ENCODE measurements at places on chromosomes 7 and 10.
A peak's percentile ranks its signal among the peaks of the same experiment; 100 is the strongest.

GRCh38 chr7:148556892-148557291 lies 33.7 kb upstream of the C7orf33 start:
- DNase-seq, result no peak

DNA sequence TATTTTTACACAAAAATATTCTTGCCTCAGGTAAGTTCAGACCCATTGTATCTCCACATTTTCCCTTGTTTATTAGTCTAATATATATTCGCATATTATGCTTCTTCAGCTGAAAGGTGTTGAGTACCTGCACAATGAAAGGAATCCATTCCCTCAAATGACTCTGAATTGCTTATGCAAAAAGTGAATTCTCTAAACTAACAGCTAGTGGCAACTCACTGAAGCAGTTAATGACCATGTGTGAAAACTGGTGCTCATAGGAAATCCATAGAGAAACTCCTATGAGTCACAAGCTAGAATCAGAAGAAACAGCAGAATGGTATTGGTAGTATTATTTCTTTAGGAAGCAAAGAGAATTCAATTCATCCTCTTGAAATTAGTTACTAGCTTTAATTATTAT lies 33.5 kb upstream of the RNF148 start:
- DNase-seq, result no peak

- DNase-seq, result no peak
Measured at GRCh38 chr7:151517601-151518104, 2.0 kb downstream of the RHEB start.

DNA sequence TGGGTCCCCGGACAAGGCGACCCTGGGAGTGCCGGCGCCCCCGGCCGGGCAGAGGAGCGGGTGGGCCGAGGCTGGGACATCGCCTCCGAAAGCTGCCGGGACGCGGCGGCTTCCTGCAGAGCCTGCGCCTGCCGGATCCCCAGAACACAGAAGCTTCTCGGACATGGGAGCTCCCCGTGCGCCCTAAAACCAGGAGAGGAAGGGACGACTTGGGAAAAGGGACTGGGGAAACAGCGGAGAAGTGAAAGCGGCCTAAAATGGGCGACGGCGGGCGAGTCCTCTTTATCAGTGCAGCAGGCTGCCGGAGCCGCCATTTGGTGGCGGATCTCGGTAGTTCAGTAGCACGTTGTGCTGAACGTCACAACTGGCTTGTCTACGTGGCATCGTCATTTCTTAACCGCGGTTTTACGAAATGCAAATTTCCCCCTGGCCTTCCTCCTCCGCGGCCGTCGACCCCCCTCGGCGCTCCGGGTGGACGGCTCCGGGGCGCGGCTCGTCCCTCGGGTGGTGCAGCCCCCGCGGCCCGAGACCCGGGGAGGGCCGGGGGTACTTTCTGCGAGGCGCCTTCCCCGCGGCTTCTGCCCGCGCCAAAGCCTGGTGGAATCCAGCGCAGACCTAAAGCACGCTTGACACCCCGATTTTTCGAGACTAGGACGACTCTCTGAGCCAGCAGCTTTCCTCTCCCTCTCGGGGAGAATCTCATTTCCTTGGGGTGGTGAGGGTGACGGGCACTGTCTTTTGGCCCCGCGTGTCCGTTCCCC lies 9.9 kb upstream of the SPAG6 start:
- DNase-seq, result peak; percentile 71

- DNase-seq, result no peak
Measured at GRCh38 chr7:139574618-139575337, 51.3 kb downstream of the CLEC2L start.

DNA sequence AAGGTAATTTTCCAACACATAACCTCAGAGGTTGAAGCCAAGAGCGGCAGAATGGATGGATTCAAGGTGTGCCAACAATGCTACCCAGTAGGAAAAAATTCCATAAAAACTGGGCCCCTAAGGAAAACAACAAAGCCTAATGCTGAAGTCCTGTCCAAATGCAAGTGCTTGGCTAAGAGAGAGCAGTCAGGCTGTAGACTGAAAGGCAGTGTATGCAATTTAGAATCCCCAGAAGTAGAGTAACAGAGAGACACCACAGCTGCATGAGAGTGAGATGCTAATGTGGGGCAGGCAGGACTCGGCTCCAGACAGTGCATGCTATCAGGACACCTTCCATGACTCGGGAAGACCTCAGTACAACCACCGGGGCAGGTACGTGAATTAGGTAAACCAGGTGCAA lies 124.5 kb downstream of the ZFAND4 start:
- DNase-seq, result no peak

- DNase-seq, result no peak
Measured at GRCh38 chr10:62584731-62585130, 210.6 kb downstream of the ZNF365 start.

- DNase-seq, result no peak
Measured at GRCh38 chr10:18557960-18558359, 93.4 kb downstream of the NSUN6 start.

DNA sequence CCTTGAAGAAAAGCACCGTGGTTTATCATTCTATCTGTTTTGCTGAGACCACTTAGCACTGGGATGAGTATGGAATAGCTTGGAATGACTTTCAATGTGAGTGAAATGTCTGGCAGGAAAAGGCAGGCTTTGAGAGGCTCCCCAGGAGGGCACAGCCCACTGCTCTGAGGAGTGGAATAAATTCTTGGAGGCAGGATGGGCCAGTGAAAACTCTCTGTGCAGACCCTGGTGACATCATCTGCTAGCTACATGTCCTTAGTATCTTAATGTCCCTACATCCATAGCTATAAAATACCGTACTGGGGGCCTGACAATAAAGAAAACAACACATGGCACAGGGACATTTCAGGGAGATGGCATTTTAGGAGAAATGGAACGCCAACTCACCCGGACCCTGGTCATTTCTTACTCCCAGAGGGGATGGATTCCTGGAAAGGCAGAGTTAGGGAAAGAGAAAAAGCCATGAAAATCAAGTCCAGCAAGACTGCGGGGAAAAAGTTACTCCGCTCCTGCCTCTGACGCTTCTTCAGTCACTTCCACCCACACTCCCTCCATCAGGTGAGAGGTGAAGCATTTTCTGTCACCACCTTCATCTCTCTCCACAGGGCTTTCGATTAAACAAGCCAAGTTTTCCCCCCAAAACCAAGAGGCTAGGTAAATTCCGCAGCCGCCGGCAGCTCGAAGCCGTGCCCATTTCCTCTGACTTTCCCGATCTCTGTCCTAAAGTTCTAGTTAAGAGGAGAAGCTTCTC lies 991 bp downstream of the ZNF239 start:
- no peak for DNase-seq

- DNase-seq, result peak; percentile 59
Measured at GRCh38 chr10:10911471-10911921, 106.2 kb upstream of the CELF2 start.

- DNase-seq, result no peak
Measured at GRCh38 chr10:101668566-101668965, 26.4 kb downstream of the FBXW4 start.

GRCh38 chr10:102196893-102197292 lies 29.2 kb upstream of the ELOVL3 start:
- no peak for DNase-seq

GRCh38 chr10:71790749-71791440 lies 17.6 kb upstream of the VSIR start:
- no peak for DNase-seq

DNA sequence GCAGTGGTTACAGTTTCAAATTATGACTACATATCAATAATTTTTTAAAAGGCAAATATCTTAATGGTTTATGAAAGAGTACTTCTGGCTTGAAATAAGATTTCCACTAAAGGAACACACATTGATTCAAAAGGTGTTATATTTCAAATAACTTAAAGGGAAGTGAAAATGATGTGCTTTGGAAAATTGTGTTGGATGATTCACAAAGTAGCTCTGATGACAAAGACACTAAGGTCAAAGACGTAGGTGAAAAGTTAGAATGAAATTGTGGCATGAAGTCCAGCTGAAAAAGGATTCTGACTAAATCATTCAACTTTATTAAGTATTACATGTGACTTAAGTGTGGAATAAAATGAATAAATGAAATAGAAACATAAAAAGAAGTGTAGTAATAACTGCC lies 20.8 kb upstream of the OR2A5 start:
- no peak for DNase-seq

GRCh38 chr10:131207584-131208532 lies 103.7 kb downstream of the TCERG1L start:
- DNase-seq, result peak; percentile 17

- no peak for DNase-seq
Measured at GRCh38 chr7:94294471-94295131, 100.1 kb upstream of the COL1A2 start.

DNA sequence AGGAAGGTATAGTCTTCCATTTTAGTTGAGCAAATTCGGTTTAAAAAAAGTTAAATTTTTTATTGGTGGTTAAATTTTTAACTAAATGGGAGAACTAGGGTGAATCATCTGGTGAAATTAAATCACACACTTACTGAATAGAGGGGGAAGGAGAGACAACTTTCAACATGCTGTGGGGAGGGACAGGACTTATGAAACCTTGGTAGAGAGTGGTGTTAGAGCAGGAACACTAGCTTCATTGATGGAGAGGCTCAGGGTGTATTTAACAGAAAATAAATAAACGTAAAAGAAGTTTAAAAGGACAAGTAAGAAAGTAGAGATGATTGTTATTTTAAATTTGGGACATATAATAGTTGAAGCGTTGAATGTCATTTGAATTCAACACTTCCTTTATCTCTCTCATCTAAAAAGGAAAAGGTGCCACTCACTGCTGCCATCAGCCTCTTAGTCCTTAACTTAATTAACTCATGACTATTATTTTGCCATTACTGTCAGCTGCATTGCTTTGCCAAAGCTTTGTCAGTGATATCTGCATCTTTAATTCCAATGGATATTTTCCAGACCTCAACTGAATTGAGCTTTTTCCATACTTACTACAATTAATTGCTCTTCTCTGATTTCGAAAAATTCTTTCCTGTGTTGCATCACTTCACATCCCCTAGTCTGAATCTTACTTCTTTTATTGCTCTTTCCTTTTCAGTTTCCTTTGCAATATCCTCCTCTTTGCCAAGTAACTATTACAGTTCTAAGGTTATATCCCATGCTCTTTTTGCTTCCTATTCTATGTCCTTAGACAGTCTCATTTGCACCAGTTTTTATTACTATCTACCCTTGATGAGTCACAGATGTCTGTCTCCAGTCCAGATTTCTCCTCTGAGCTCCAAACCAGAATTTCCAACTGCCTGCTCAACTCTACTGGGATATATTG lies 71.7 kb downstream of the GNAT3 start:
- DNase-seq, result no peak

DNA sequence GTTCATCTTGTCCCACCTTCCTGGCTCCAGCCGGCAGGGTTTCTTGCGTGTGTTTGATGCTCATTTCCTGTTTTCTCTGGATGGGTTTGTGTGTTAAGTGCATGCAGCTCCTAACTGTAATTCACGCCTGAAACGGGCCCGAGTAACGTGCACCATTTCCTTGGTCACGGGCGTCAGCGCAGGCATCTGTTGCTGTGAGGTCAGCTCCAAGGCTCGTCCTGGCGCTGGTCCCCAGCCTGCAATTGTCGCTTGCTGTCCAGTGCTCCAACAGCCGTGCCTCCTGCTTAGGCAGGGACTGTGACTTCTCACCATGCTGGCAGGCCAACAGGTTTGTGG lies 201.1 kb downstream of the GLRX3 start:
- DNase-seq, result no peak

GRCh38 chr7:50085344-50085743 lies 7.7 kb downstream of the ZPBP start:
- DNase-seq, result no peak

DNA sequence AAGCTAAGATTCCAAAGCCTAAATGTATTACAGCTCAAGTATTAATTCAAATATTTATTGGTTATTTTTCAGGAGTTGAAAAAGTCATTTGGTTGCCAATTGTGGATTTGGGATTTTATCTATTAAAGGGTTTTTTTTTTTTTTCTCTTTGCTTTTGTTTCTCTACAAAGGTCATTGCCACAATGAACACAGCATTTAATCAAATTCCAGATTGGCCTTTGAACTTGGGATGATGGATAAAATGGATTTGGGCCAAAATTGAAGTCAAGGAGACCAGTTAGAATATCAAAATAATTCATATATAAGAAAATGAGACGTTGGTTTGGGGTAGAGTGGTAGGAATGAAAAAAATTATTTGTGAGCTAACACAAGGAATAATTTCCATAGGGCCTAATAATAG lies 9.6 kb downstream of the LIPN start:
- DNase-seq, result no peak

GRCh38 chr10:126250045-126250444 lies 138.2 kb downstream of the ADAM12 start:
- DNase-seq, result no peak

GRCh38 chr7:55477781-55478374 lies 94.4 kb downstream of the VOPP1 start:
- peak; percentile 24 for DNase-seq

GRCh38 chr10:102605712-102606111 lies 38.6 kb upstream of the TRIM8 start:
- no peak for DNase-seq

- peak; percentile 88 for DNase-seq
Measured at GRCh38 chr7:51187941-51188340, 128.7 kb downstream of the COBL start.

- no peak for DNase-seq
Measured at GRCh38 chr7:124532166-124532565, 233.4 kb downstream of the GPR37 start.

DNA sequence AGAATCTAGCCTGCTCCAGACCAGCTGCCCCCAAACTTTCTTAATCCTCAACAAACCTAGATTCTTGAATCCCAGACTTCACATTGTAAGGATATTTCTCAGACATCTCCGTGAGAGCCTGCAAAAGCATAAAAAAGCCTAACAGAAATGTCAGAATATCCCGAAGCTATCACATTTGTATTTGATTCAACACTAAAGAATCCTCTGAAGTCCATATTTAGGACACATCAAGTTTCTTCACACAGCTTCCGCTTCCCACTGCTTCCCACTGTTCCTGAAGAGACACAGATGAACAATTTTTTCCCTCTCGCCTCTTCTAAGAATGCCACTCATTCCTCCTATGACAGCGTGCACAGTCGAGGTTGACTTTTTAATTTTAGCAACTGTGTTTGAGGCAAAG lies 396.2 kb upstream of the IGFBP3 start:
- no peak for DNase-seq

DNA sequence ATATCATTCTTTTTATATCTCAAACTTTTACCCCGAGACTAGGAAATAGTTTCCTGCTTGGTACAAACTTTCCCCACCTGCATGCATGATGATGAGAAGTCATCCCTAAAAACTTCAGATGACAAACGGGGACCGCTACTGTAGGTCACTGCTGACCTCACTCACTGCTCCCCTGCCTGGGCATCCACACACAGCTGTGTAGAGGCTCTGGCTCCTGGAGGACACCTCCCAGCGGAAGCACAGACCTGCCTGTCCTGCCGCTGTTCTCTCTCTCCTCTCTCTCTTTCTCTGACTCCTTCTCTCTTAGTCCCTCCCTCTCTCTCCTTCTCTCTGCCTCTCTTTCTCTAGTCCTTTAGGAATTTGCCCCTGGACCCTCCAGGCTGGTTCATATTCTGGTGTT lies 202.9 kb upstream of the PITRM1 start:
- DNase-seq, result no peak

DNA sequence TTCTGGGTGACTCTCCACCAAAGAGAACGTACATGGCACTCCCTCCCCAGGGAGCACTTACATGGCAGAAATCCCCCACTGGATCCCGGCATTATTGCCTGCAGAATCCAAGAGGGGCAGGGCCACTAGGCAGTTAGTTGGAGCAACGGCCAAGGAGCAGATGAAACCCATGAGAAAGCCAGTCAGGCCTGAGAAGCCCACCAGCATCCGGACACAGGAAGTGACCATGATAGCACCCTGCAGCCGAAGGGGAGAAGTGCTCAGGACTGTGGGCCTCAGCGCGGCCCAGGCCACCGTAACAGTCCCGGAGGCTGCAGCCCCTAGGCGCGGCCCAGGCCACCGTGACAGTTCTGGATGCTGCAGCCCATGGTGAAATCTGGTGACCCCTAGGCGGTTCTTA lies 43.5 kb downstream of the STRA8 start:
- peak; percentile 20 for DNase-seq
